Activated effector memory CD4-positive, alpha-beta T cell treated with Interleukin-2 at 50 U/mL for 16 hours (primary cell): ENCODE measurements at places on chromosomes 7 and 10.

DNA sequence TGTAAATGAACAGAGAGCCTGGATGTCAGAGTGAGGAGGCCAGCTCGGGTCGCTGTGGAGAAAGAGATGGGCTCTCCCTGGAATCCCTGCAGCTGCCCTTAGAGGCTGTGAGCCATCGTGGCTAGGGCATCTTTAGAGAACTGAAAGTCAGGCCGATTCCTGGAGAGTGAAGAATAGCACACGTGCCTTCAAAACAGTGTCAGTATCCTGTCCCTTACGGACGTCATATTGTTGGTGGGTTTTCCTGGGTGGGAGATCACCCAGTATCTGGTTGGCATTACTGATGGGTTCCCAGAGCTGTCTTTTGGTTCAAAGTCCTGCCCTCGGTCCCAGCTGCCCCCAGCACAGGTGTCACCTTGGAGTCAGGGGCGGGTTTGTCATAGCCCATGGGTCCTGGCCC lies 25.3 kb downstream of the IKZF1 start:
- no peak for DNase-seq

DNA sequence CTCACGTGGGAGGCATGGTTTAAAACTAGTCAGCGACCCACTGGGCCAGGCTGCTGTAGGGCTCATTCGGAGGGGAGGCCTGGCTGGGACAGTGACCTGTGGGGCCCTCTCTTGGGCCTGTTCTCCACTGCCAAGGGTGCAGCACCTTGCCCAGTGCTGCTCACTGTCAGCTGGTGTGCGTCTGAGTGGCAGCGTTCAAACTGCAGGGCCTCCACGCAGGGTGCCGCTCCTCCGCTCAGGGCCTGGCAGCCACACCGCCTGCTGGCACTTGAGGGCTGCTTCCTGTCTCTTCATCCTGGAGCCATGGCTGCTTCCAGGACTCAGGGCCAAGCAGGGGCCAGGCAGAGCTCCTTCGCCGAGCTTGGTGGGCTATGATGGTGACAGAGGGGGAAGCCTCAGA lies 18.3 kb downstream of the ADAMTS14 start:
- DNase-seq = no peak

- no peak for DNase-seq
Measured at GRCh38 chr10:101770331-101771215, 5.3 kb downstream of the FGF8 start.

DNA sequence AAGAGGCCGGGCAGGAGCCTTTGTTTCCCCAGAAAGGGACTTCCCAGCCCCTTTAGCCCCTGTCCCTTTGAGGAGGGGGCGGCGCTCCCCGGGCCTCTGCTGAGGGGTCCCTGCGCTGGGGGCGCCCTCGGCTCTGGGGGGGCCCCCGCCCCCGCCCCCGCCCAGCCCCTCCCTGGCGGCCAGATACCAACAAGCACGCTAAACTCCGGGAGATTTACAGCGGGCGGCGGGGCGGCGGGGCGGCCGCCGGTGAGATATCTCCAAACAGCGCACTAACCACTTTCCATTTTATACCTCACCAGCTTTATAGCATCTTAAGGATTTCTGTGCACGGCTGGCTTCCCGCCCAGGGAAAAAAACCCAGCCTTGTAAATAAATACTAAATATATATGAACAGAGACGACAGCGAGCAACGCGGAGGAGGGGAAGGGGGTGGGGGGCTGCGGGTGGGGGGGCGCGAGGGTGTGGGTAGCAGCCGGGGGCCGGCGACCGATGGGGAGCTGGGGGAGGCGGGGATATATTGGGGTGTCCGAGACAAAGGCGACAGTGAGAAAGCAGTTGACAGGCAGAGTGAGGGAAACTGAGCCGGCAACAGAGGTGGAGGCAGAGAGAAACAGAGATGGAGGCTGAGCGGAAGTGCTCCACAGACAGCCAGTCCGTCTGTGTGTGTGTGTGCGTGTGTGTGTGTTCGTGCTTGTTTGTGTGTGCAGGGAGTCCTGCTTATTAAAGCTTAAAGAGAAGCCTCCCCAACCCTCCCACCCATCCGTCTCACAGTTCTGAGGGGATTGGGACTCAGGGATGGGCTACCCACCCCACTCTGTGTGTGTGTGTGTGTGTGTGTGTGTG lies 85.8 kb downstream of the HIF1AN start:
- peak; percentile 29 for DNase-seq

GRCh38 chr10:74332398-74332797 lies 181.4 kb downstream of the ADK start:
- no peak for DNase-seq

DNA sequence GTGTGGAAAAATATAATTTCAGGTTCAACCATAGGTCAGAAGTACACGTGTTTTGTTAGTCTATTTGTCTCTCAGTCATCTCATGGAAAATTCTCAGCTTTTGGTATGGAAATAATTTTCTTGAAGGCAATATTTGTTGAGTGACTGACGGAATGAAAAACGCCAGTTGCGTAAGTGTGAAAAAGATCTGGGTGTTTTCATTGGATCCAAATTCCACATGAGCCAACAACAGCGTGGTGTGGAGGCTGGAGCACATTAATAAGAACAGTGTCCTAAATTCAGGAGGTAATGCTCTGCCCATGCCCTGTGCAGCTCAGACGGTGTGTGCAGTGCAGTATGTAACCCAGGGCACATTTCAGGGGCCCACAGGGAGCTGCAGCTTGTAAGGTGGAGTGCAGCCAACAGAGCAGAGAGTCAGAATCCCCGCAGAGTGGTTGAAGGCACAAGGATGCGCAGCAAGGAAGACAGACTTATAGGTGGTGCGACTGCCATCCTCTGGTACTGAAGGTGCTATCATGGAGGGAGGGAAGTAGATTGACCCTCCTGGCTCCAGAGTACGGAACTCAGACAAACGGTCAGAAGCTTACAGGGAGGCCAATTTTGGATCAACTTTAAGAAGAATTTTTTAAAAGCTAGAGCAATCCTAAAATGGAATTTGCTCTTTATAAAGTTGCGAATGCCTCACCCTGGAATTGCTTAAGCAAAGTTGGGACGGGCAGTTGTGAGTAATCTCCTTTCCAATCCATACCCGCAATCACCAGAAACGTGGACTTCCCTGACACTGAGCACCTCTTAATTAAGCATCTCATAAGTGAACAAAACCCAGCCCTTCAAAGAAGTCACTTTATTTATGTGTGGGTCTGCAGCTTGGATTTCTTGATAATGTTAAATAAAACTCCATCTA lies 38.0 kb downstream of the EGFR start:
- no peak for DNase-seq

GRCh38 chr7:87414794-87415188 lies 60.7 kb downstream of the ABCB4 start:
- no peak for DNase-seq

- no peak for DNase-seq
Measured at GRCh38 chr10:70359017-70359550, 23.3 kb downstream of the LRRC20 start.
